ENCODE measurements at places on chromosomes 5 and 9. TPM values are rescaled to one million over a fixed set of nuclear protein-coding genes. Genes with fewer than 3 reads are reported as not detected.

GRCh38 chr9:37004424-37004935 is 29.6 kb downstream of the PAX5 start:
- no peak overlapping the region for H3K4me3 ChIP-seq
- peaks cover 87% of the 10 kb centered on the region for H3K27me3 ChIP-seq
- H3K4me1 ChIP-seq = no peaks in the 10 kb centered on the region
- no peaks in the 10 kb centered on the region for H3K36me3 ChIP-seq
- DNase-seq = no peak

DNA sequence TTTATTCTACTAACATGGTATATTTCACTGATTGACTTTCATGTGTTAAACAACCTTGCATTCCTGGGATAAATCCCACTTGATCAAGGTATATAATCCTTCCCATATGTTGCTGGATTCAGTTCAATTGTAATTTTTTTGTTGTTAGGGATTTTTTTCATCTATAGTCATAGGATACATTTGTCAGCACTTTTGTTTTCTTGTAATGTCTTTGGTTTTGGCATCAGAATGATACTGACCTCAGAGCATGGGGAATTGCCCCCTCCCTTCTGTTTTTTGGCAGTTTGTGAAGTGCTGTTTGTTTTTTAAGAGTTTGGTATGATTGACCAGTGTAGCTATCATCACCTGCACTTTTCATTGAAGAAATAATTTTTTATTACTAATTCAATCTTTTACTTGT is 176.8 kb upstream of the RASEF start:
- H3K27me3 ChIP-seq = no peaks in the 10 kb centered on the region
- H3K36me3 ChIP-seq = no peaks in the 10 kb centered on the region
- H3K27ac ChIP-seq = no peak overlapping the region
- H3K4me1 ChIP-seq = peaks cover 5% of the 10 kb centered on the region

DNA sequence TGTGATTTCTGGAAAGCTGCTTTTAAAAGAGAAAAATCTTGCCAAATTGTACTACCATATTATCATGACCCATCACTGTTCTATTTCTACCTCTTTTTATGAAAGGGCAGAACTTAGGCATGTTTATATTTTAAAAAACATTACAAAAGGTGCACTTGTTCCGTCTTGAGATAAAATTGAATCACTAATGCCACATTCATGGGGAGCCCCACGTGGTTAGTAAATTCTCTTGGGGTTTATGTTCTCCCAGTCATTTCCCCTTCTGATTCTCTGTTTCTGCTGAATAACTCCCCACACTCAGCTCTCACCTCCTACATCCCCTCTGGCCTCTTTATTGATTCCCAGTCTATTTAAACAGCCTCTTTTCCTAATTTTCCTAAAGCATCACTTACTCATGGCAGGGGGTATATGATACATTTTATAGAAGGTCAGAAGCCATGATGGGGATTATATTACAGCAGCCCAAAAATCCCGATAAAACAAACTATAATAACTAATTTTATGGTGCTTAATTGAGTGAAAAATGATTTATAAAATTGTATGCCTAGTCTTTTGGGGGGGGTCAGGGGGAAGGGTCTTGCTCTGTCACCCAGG is 19.7 kb upstream of the VLDLR start:
- H3K4me1 ChIP-seq = no peaks in the 10 kb centered on the region
- H3K36me3 ChIP-seq = no peaks in the 10 kb centered on the region
- H3K4me3 ChIP-seq = no peak overlapping the region
- no peak for DNase-seq
- H3K27me3 ChIP-seq = no peaks in the 10 kb centered on the region

GRCh38 chr9:107620801-107621200 is 131.2 kb upstream of the KLF4 start:
- H3K27me3 ChIP-seq = peaks cover 45% of the 10 kb centered on the region
- no peaks in the 10 kb centered on the region for H3K36me3 ChIP-seq
- H3K4me1 ChIP-seq = no peaks in the 10 kb centered on the region
- no peak overlapping the region for H3K4me3 ChIP-seq
- no peak for DNase-seq

GRCh38 chr9:110284211-110284844 is 28.0 kb upstream of the TXN start:
- H3K4me3 ChIP-seq = no peak overlapping the region
- no peaks in the 10 kb centered on the region for H3K36me3 ChIP-seq
- no peaks in the 10 kb centered on the region for H3K4me1 ChIP-seq
- no peaks in the 10 kb centered on the region for H3K27me3 ChIP-seq

DNA sequence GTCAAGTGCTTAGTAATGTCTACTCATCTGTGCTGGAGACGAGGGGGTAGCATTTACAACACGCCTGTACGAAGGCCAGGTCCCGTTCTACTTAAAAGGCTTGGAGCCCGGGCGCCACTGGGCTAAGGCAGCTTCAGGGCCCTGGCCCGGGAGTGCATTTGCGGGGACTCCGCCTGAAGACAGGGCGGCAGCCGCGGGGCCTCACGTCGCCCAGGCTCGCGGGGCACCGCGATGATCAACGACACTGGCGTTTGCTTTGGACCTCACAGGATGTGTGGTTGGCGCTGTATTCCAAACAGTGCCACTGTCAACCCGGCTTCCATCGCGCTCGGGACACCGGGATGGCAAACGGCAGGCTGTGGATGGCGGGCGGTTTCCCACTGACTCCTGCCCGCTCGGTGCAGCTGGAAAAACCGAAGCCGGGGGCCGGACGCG is 1.1 kb upstream of the TENT4A start:
- H3K4me1 ChIP-seq = peaks cover 6% of the 10 kb centered on the region
- H3K36me3 ChIP-seq = peaks cover 6% of the 10 kb centered on the region
- DNase-seq = peak; percentile 80
- no peaks in the 10 kb centered on the region for H3K27me3 ChIP-seq

GRCh38 chr5:5564898-5565297 is 142.4 kb downstream of the ICE1 start:
- H3K27me3 ChIP-seq = no peaks in the 10 kb centered on the region
- no peaks in the 10 kb centered on the region for H3K36me3 ChIP-seq
- H3K4me1 ChIP-seq = no peaks in the 10 kb centered on the region
- H3K27ac ChIP-seq = no peak overlapping the region
- DNase-seq = no peak
- H3K4me3 ChIP-seq = no peak overlapping the region

GRCh38 chr9:95107976-95108375 is 209.5 kb downstream of the FANCC start:
- H3K27me3 ChIP-seq = no peaks in the 10 kb centered on the region
- no peaks in the 10 kb centered on the region for H3K4me1 ChIP-seq
- H3K27ac ChIP-seq = peak overlapping the region; percentile 66

DNA sequence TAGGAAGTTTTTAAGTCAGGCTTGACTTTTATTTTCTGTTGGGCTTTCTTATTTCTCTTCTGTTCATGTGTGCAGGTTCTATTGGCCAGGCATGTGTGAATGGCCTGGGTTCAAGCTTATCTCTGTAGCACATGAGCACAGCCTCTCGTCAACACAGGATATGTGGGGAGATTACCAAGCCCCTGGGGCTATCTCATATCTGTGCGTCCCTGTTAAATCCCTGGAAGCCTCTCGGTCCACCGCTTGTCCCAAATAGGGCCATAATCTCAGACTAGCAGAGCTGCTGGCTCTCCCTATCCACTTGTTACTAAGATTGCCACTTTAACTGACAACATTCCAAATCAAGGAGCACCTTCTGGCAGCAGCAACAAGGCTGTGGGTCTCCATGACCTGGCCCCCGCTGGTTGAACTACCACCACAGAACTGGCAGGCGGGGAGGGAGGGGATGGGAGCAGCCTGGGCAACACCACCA is 28.4 kb upstream of the EBF1 start:
- H3K36me3 ChIP-seq = no peaks in the 10 kb centered on the region
- H3K4me1 ChIP-seq = no peaks in the 10 kb centered on the region
- no peaks in the 10 kb centered on the region for H3K27me3 ChIP-seq
- no peak overlapping the region for H3K27ac ChIP-seq

DNA sequence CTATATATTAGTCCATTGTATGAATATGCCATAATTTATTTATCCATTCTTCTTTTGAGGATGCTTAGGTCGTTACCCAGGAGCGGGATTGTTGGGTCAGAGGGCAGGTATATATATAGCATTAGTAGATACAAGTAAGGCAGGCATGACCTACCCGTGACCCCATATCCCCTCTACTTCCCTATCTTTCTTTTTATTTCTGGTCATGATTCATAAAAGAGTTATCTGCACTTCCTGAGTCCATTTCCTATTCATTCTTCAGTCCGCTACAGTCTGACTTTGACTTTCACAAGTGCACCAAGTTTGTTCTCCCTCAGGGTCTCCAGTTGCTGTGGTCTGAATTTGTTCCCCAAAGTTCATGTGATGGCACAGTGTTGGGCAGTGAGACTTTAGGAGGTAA is 6.9 kb downstream of the RHOBTB3 start:
- no peak overlapping the region for H3K27ac ChIP-seq
- H3K36me3 ChIP-seq = peaks cover 96% of the 10 kb centered on the region
- H3K4me1 ChIP-seq = peaks cover 4% of the 10 kb centered on the region
- H3K4me3 ChIP-seq = peak overlapping the region; percentile 89

- H3K27ac ChIP-seq = no peak overlapping the region
- H3K4me3 ChIP-seq = no peak overlapping the region
- DNase-seq = no peak
- no peaks in the 10 kb centered on the region for H3K4me1 ChIP-seq
Observed at GRCh38 chr9:23321049-23321448, 505.0 kb downstream of the ELAVL2 start.

DNA sequence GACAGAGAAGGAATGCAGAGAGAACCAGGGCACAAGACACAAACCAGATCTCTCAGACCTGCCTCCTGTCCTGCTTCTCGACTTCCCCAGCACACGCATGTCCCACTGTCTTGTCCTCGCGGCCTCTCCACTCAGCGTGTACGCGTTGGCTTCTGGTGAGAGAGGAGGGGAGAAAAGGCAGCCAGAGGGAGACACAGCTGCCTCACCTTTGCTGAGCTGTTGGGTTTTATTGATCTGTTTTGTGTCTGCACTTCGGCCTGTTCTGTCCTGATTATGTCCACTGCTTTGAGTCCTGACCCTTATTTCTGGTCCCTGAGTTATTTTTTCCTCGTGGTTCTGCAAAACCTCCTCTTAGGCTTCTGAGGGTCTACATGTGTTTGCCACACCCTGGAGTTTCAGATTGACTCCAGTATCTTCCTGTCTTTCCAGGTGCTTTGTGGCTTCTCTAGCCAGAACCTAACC is 87.5 kb upstream of the AGXT2 start:
- no peaks in the 10 kb centered on the region for H3K36me3 ChIP-seq
- no peaks in the 10 kb centered on the region for H3K27me3 ChIP-seq
- H3K27ac ChIP-seq = no peak overlapping the region
- H3K4me1 ChIP-seq = no peaks in the 10 kb centered on the region

GRCh38 chr9:35162605-35163315 is 951 bp downstream of the UNC13B start:
- H3K27me3 ChIP-seq = no peaks in the 10 kb centered on the region
- DNase-seq = no peak
- no peaks in the 10 kb centered on the region for H3K36me3 ChIP-seq
- H3K4me3 ChIP-seq = peak overlapping the region; percentile 99
- H3K27ac ChIP-seq = peak overlapping the region; percentile 2
- no peaks in the 10 kb centered on the region for H3K4me1 ChIP-seq

- no peak overlapping the region for H3K27ac ChIP-seq
- H3K4me3 ChIP-seq = no peak overlapping the region
- H3K4me1 ChIP-seq = peaks cover 27% of the 10 kb centered on the region
- H3K27me3 ChIP-seq = no peaks in the 10 kb centered on the region
- H3K36me3 ChIP-seq = no peaks in the 10 kb centered on the region
Observed at GRCh38 chr9:71755869-71756268, 12.4 kb downstream of the CEMIP2 start.

DNA sequence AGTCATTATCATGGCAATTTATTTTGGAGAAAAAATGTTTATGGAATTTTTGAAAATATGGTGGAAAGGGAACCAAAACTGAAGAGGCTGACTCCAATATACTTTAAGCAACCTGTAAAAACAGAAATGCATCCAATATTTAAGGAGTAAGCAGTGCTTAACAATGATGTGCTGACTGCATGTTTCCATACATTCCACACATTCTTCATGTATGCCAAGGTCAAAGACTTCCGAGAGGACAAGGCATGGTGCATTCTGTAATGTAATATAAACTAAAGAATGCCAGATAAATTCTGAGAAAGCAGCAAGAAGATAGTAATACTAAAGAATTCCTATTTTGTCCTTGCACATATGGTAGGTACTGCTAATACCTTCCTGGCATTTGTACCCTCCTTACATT is 2015.9 kb upstream of the CDH9 start:
- no peak for DNase-seq
- H3K27ac ChIP-seq = no peak overlapping the region
- H3K27me3 ChIP-seq = no peaks in the 10 kb centered on the region
- no peak overlapping the region for H3K4me3 ChIP-seq

DNA sequence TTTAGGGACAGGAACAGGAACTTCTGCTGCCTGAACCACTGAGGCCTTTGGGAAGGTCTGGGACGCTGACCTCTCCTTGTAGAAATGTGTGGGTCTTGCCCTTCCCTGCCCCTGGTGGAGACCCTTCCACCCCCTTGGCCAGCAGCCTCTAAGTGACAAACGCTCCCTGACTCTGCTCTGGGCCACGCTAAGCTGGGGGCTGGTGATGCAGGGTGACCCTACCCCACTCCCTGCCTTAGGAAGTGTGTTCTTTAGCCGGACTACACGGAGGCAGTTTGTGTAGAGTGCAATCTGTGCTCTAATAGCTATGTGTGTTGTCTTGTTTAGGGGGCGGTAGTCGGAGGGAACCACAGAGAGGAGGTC is 123.0 kb downstream of the COL23A1 start:
- H3K4me3 ChIP-seq = no peak overlapping the region
- no peaks in the 10 kb centered on the region for H3K27me3 ChIP-seq
- peaks cover 8% of the 10 kb centered on the region for H3K4me1 ChIP-seq
- no peak overlapping the region for H3K27ac ChIP-seq
- peak; percentile 24 for DNase-seq

The SV2C gene
- not detected for total RNA-seq

The TMEM171 gene
- 0.57 TPM for total RNA-seq

The ORM2 gene
- total RNA-seq = not detected

The GLRX gene
- 18.9 TPM for total RNA-seq

The CD74 gene
- total RNA-seq = 12.4 TPM

The PCDHAC2 gene
- total RNA-seq = 2.3 TPM

The DOCK8 gene
- total RNA-seq = 34.8 TPM

The FST gene
- total RNA-seq = 91.6 TPM
